Activated CD4-positive, alpha-beta T cell treated with anti-CD3 and anti-CD28 coated beads, Interleukin-2, amount 10 ng/mL, durations not matched to agents 24 days and 14 days (primary cell): ENCODE measurements at places on chromosomes 16 and 17.

DNA sequence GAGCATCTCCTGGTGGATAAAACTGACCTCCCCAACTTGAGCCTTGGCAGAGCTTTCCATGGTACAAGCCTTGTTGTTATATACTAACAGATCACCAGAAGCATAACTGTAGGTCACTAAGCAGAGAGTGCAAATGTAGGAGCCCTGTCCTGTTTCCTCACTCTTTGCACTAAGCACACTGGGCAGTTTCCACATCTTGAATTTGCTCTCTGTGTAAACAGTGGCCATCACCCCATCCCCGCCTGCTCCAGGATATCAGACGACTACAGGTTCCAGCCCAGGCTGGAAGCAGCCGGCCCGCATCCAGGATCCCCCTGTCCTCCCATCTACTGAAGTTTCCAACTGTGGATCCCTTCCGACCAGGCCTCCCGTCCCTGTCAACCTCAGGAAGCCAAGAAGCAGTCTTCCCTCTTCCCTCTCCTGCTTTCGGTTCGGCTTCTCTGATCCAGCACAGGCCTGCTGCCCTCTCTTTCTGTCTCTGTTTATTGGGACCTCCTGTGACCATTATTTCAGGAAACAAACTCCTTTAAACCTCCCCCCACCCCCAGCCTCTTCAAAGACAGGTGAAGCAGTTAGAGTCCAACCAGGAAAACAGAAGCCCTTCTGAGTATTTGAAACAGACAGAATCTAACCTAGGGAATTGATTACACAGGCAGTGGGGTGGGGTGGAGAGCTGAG, 22.6 kb upstream of the CACNG4 start:
- peaks cover 5% of the 10 kb centered on the region for H3K4me1 ChIP-seq
- H3K36me3 ChIP-seq: no peaks in the 10 kb centered on the region
- H3K27me3 ChIP-seq: peaks cover 52% of the 10 kb centered on the region
- no peak overlapping the region for H3K4me3 ChIP-seq
- no peak overlapping the region for H3K27ac ChIP-seq

- no peak overlapping the region for H3K4me3 ChIP-seq
- no peak for DNase-seq
- peaks cover 14% of the 10 kb centered on the region for H3K27me3 ChIP-seq
- H3K27ac ChIP-seq: no peak overlapping the region
- H3K36me3 ChIP-seq: no peaks in the 10 kb centered on the region
These were observed 1.5 kb downstream of the ZNF205 start for GRCh38 chr16:3113765-3114479.

GRCh38 chr17:36600465-36600864, 918 bp upstream of the MRM1 start:
- H3K36me3 ChIP-seq: peaks cover 18% of the 10 kb centered on the region
- H3K4me3 ChIP-seq: peak overlapping the region; percentile 94
- DNase-seq: no peak
- peak overlapping the region; percentile 90 for H3K27ac ChIP-seq

DNA sequence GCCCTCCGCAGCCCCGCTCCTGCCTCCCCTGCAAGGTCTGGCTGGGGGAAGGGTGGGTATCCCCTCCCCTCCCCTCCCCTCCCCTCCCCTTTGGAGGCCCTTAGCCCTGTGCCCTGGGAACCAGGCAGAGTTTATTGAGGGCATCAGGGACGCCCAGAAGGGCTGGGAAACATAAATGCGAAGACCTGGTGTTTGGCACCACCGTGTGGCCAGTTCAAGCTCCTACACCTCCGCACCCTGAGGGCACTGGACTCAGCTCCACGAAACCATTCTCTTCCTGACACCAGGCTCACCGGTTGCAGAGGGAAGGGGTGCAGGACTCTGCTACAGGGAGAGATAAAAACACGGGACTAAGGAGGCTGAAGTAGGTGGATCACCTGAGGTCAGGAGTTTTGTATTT, 1.0 kb upstream of the AIPL1 start:
- H3K4me3 ChIP-seq: no peak overlapping the region
- H3K36me3 ChIP-seq: peaks cover 2% of the 10 kb centered on the region
- peaks cover 63% of the 10 kb centered on the region for H3K27me3 ChIP-seq
- H3K27ac ChIP-seq: no peak overlapping the region
- peaks cover 2% of the 10 kb centered on the region for H3K4me1 ChIP-seq

GRCh38 chr17:12627781-12628451, 37.8 kb upstream of the MYOCD start:
- no peaks in the 10 kb centered on the region for H3K4me1 ChIP-seq
- no peaks in the 10 kb centered on the region for H3K27me3 ChIP-seq
- H3K27ac ChIP-seq: no peak overlapping the region
- H3K4me3 ChIP-seq: no peak overlapping the region
- DNase-seq: no peak
- no peaks in the 10 kb centered on the region for H3K36me3 ChIP-seq

GRCh38 chr16:67305216-67306071, 21.1 kb downstream of the KCTD19 start:
- no peak overlapping the region for H3K4me3 ChIP-seq
- DNase-seq: no peak
- no peaks in the 10 kb centered on the region for H3K27me3 ChIP-seq

- peaks cover 5% of the 10 kb centered on the region for H3K27me3 ChIP-seq
- H3K36me3 ChIP-seq: no peaks in the 10 kb centered on the region
- no peak for DNase-seq
- H3K4me1 ChIP-seq: peaks cover 12% of the 10 kb centered on the region
- H3K27ac ChIP-seq: no peak overlapping the region
These were observed 85.3 kb downstream of the C16orf95 start for GRCh38 chr16:87231911-87232310.

GRCh38 chr16:66935314-66936011, at the start of gene CES2:
CES2 (plus strand) TSS chr16:66935516; CDS start chr16:66935636, 120 bp downstream.
- H3K36me3 ChIP-seq: peaks cover 46% of the 10 kb centered on the region
- peak within 1 kb of the TSS; percentile 98 for H3K27ac ChIP-seq
- DNase-seq: no peak
- no peaks in the 10 kb centered on the region for H3K27me3 ChIP-seq

DNA sequence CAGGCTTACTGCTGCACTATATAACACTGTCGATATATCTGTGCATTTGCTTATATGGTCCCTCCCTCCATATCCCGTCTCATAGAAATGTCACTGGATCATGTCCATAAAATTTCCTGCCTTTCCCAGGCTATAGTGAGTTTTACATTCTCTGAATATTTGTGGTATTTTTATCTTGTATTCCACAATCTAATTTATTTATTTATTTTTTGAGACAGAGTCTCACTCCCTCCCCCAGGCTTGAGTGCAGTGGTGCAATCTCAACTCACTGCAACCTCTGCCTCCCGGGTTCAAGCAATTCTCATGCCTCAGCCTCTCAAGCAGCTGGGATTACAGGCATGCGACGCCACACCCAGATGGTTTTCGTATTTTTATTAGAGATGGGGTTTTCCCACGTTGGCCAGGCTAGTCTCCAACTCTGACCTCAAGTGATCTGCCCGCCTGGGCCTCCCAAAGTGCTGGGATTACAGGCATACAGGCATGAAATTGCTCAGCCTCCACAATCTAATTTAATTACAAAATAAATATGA, 12.9 kb downstream of the TRIM37 start:
- peaks cover 31% of the 10 kb centered on the region for H3K36me3 ChIP-seq
- peaks cover 15% of the 10 kb centered on the region for H3K4me1 ChIP-seq
- H3K4me3 ChIP-seq: no peak overlapping the region
- H3K27ac ChIP-seq: no peak overlapping the region
- DNase-seq: no peak
- H3K27me3 ChIP-seq: no peaks in the 10 kb centered on the region

DNA sequence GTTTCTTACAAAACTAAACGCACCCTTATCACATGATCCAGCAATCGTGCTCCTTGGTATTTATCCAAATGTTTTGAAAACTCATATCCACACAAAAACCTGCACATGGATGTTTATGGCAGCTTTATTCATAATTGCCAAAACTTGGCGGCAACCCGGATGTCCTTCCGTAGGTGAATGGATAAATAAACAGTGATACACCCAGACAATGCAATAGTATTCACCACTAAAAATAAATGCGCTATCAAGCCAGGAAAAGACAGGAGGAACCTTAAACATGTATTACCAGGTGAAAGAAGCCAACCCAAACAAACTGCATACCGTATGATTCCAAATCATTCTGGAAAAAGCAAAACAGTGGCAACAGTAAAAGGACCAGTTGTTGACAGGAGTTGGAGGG, 10.0 kb downstream of the SPATA32 start:
- no peak for DNase-seq
- peaks cover 55% of the 10 kb centered on the region for H3K4me1 ChIP-seq
- peaks cover 29% of the 10 kb centered on the region for H3K36me3 ChIP-seq
- H3K27ac ChIP-seq: peak overlapping the region; percentile 73
- no peaks in the 10 kb centered on the region for H3K27me3 ChIP-seq

DNA sequence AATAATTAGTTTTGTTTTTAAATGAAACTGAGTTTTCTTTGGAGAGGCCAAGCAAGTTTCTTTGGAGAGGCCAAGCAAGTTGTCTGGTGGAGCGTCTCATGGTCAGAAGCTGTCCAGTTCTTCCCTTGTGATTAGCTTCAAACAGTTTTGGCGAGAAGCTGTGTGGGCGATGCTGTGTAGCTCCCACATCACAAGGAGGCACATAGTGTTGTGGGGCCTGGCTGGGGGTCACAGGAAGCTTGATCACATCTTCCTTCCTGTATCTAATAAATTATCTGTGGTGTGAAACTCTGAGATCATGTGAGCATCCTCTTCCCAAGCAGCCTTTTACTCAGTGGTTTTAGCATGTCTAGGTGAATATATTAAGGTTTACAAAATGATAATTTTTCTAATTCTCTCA, 33.9 kb downstream of the SPECC1 start:
- no peaks in the 10 kb centered on the region for H3K36me3 ChIP-seq
- no peak overlapping the region for H3K27ac ChIP-seq

DNA sequence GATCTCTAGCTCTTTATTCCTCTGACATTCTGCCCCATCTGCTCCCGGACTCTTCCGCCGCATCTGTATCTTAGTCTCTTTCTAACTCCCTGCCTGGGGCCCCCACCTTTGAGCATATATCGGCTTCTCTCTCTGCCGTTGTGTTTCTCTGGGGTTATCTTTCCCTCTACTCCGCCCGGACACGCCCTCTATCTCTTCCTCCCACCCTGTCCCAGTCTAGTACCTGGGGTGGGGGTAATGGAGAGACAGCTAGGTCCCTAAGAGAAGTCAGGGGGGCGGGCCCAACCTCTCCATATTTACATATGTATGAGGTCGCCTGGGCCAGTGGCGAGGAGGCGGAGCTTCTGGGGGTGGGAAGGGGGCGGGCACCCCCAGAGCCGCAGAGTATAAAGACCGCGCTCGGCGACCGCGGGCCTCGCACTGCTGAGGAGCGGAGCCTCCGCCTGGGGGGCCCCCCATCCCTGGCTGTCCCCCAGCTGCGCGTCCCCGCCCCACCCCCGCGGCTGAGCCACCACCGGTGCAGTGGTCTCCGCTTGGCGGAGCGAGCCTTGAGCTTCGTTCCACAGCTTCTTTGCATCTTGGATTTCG, at the start of gene ATP1B2:
Gene ATP1B2 (plus strand): TSS at position 418 of the 588 bp plus-strand sequence. CDS start 593 bp downstream, outside the sequence.
- peak within 1 kb of the TSS; percentile 23 for H3K27ac ChIP-seq
- H3K4me1 ChIP-seq: peaks cover 15% of the 10 kb centered on the region
- H3K27me3 ChIP-seq: peaks cover 57% of the 10 kb centered on the region
- H3K36me3 ChIP-seq: no peaks in the 10 kb centered on the region
- H3K4me3 ChIP-seq: peak within 1 kb of the TSS; percentile 82

GRCh38 chr16:75541236-75541635, 5.3 kb upstream of the CHST5 start:
- no peak overlapping the region for H3K27ac ChIP-seq
- H3K27me3 ChIP-seq: no peaks in the 10 kb centered on the region
- DNase-seq: no peak
- peaks cover 4% of the 10 kb centered on the region for H3K4me1 ChIP-seq
- no peaks in the 10 kb centered on the region for H3K36me3 ChIP-seq

- no peaks in the 10 kb centered on the region for H3K27me3 ChIP-seq
- DNase-seq: no peak
- H3K36me3 ChIP-seq: peaks cover 78% of the 10 kb centered on the region
- H3K4me3 ChIP-seq: no peak overlapping the region
These were observed 6.9 kb downstream of the KARS1 start for GRCh38 chr16:75640598-75640997.

GRCh38 chr16:56320811-56321558, 104.4 kb downstream of the AMFR start:
- no peaks in the 10 kb centered on the region for H3K36me3 ChIP-seq
- no peak for DNase-seq
- H3K4me3 ChIP-seq: no peak overlapping the region
- peaks cover 5% of the 10 kb centered on the region for H3K27me3 ChIP-seq
- H3K27ac ChIP-seq: no peak overlapping the region
- H3K4me1 ChIP-seq: peaks cover 4% of the 10 kb centered on the region

DNA sequence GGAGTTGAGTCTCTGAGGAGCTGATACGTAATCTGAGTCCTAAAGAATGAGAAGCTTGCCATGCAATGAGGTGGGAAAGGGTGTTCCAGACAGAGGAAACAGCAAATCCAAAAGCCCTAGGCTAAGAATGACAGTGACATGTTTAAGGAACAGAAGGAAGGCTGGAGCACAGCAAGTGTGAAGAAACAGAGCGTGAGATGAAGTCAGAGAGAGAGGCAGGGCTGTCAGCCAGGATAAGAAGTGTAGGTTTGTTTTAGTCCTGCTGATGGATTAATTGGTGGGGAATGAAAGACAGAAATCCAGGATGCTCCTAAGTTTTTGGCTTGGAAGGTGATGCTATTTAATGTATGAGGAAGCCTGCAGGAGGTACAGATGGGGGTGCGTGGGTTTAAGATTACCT, 14.5 kb downstream of the MMP28 start:
- DNase-seq: no peak
- H3K27ac ChIP-seq: no peak overlapping the region
- H3K4me1 ChIP-seq: no peaks in the 10 kb centered on the region

- H3K4me1 ChIP-seq: no peaks in the 10 kb centered on the region
- H3K36me3 ChIP-seq: no peaks in the 10 kb centered on the region
- H3K27ac ChIP-seq: no peak overlapping the region
These were observed 41.9 kb downstream of the CRISPLD2 start for GRCh38 chr16:84861671-84862070.

DNA sequence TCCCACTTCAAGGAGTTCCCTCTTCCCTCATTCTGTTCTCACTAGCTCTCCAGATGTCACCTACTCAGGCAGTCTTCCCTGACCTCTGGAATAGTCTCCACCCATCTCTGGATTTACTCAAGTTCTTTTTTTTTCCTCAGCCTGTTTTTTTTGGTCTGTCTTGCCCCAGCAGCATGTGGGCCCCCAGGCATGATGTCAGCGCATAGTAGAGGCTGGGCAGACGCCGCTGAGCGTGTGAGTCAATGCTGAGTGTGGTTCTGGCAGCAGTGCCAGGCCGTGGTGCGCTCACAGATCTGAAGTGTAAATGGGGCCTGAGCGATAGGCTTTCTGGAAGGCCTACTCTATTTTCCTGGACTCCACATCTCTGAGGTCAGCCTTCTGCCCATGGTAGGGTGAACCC, 2.7 kb upstream of the KCNJ18 start:
- no peak overlapping the region for H3K27ac ChIP-seq
- DNase-seq: no peak
- no peaks in the 10 kb centered on the region for H3K27me3 ChIP-seq
- H3K36me3 ChIP-seq: no peaks in the 10 kb centered on the region
- no peaks in the 10 kb centered on the region for H3K4me1 ChIP-seq

GRCh38 chr16:49332589-49333258, 40.9 kb upstream of the C16orf78 start:
- peak; percentile 6 for DNase-seq
- no peaks in the 10 kb centered on the region for H3K27me3 ChIP-seq
- H3K27ac ChIP-seq: no peak overlapping the region
- no peak overlapping the region for H3K4me3 ChIP-seq

GRCh38 chr17:10149573-10150399, 48.6 kb downstream of the GAS7 start:
- no peaks in the 10 kb centered on the region for H3K36me3 ChIP-seq
- H3K4me3 ChIP-seq: no peak overlapping the region
